NCI-H2081 treated with DMSO at 0.1 percent for 48 hours (cell line): ENCODE measurements at places on chromosomes 2 and 18.
A peak's percentile ranks its signal among the peaks of the same experiment; 100 is the strongest.

DNA sequence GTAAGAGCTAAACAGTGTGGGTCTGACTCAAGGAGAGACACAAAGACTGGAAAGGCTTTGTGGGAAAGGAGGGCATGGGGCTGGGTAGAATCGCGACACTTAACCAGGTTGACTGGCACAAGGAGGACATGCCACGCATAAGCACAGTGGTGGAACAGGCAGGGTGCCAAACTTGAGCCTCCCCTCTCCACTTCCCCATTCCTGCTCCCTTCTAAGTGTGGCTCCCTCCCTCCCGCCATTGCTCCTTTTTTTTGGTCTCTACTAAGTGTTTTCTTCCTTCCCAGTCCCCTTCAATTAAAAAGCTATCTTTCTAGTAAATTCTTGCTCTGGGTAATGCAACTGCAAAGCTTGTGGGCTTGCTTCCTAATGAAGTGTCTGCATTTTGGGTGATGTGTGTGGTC, 40.3 kb upstream of the ZFP36L2 start:
- no peak for DNase-seq

DNA sequence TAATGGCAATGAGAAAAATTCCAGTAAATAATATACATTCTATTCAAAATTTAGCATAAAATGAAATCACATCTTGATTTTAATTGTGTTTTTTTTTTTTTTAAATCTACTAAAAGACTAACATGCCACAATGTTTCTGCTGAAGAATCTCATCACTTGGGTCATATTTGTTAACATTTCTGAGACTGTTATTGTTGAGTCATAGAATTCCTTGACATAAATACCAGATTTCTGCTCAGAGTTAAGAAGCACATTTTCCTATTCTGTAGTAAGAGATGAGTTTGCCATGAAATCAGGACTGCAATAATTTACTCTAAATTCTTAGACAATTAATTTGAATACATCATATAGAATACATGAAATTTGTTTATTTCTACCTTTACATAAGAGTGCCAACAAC, 154.9 kb upstream of the KYNU start:
- no peak for DNase-seq

- no peak for DNase-seq
Measured at GRCh38 chr2:193331676-193332075, 1136.9 kb upstream of the TMEFF2 start.

GRCh38 chr18:23740105-23740830, 51.0 kb downstream of the LAMA3 start:
- no peak for DNase-seq

GRCh38 chr2:190023860-190024259, 38.7 kb downstream of the MSTN start:
- DNase-seq: peak; percentile 40

- DNase-seq: no peak
Measured at GRCh38 chr2:217725409-217725808, 277.4 kb downstream of the TNS1 start.
